Amniotic stem cell (primary cell): ENCODE measurements at places on chromosomes 6 and 20.

- no peak for DNase-seq
Measured at GRCh38 chr6:123913863-123914262, 110.2 kb downstream of the NKAIN2 start.

DNA sequence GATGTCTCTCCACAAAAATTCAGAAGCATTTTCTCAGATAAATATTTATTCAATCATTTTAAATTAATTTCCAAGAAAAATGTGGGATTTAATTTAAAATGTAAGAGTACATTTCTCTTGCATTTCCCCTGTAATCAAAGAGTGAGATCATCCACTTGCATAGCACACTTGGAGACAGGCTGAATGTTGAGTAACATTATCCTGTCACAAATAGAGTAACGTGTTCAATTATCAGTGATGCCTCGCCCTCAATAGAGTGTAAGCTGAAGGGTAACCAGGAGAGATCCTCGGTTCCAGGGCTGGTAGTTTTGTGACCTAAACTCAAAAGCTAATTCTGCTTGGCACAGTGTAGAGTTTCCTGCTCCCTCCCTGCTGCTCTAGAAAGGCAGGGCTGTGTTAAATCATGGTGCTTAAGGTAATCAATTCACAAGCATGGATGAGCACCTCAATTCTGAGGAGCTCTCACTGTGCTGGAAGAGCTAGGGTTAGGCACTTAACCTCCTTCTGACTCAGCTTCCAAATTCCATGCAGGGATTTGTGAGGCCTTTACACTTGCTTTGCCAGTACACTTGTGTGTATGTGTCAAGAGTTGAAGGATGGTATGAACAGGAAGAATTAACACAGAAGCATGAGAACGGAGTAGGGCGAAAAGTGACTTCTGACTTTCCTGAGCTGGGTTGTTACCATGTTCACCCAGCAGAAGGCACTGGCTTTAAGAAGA is 56.6 kb downstream of the MMUT start:
- DNase-seq: no peak

DNA sequence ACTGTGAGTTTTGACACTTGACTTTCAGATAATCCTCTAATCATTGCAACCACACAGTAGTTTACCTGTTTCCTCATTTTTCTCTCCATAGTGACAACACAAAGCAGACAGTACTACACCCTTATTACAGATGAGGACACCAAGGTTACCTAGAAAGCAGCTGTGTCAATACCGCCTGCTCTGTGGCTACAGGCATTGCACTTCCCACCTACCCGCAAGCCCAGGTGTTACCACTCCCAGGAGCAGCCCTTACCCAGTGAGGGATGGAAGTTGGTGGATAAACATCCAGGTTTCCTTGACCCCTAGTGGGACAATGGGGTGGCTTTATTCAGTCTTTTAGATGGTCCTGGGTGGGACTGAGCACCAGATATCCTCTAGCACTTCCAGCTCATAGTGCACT is 503.6 kb downstream of the PTPRT start:
- no peak for DNase-seq

DNA sequence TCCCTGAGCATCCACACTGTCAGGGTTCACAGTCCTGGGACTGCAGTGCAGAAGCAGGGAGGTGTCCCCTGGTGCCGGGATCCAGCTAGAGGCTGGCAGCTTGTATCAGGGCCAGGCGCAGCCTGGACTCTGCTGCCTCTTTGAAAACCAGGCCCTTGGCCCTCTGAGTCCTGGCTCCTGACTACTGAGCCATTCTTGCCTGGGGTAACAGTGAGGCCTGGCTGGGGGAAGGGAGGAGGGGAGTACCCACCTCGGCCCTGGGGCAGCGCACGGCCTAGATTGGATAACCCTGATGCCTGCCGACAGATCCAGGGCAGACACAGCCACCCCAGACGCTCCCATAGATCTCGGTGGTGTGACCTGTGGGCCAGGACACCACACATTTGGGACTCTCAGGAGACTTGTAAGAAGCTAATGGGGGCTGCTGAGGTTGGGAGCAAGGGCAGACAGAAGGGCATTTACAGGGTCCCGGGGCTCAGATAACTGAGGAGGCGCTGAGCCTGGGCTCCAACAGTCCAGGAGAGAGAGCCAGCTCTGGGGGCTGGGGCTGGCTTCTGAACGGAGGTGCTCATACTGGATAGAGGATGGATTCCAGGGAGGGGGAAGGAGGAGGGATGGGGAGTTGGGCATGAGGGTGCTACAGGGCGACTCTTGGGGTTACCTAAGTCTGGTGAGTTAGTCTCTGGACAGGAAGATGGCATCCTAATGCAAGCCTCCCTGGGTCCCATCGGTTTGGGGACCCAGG is 30.5 kb downstream of the SPDEF start:
- DNase-seq: no peak

DNA sequence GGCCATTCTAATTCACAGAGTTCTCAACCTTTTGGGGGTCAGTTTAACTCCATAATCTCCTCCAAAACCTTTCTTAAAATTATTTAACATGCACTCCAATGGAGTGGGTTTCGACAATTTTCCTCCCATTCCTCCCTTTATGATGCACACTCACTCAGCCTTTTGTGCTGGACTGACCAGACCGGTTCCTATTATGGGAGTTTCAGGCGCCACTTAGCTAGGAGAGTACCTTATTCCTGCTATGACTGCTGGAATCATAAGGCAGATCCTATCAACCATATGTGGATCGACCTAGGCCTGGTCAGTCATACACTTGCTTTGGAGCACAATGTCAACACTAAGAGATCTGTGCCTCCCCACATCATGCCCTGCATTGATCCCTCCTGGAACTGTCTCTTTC is 63.9 kb upstream of the MOCS1 start:
- no peak for DNase-seq

GRCh38 chr6:113600551-113601339 is 256.4 kb upstream of the MARCKS start:
- no peak for DNase-seq

DNA sequence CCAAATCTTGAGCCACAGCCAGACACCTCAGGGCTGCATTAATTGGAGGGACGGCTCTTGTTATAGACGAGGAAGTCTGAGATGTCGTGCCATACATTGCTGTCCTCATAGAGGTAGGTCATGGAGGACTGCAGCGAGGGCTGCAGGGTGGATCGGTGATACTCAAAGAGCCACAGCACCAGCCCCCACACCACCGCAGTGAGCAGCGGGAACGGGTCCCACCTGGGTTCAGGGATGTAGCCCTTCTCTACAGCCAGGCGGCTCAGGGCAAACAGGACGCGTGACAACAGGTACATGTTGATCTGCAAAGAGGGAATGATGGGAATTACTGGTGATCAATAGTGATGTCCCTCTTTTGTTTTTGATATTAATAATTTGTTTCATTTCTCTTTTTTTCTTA is 12.4 kb downstream of the PXMP4 start:
- no peak for DNase-seq

DNA sequence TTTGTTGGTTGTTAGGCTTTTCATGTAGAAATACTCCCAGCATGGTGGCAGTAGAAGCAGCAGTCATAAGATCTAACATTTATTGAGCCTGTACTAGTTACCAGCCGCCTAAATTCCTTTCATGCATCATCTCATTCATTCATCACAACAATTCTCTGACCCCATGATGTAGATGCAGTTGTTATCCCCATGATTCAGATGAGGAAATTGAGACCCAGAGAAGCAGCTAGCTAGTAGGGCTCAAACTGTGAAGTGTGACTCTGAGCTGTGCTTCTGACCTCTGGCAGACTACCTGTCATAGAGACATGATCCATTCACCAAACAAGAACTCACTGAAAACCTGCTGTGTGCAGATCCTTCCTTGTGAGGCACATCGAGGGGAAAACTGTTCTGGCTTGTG is 16.9 kb downstream of the RREB1 start:
- no peak for DNase-seq

- no peak for DNase-seq
Measured at GRCh38 chr6:7411328-7411727, 21.7 kb downstream of the RIOK1 start.

DNA sequence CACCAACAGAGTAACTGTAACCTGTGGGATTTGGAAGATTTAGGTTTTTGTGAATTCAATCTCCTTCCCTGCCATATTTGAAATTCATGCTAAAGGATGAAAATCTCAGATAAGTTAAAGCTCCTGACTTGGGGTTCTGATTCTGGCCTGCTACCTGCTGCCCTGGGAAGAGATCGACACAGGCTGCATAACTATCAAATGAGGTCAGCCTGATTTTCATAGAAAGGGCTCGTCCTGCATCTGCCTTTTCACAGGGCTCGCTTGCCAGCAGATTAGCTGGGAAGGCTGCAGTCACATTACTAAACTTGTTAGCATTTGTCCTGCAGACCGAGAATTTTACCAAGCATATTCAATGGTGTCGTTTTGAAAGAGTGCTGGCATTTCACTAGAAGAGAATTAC is 14.6 kb downstream of the GCLC start:
- no peak for DNase-seq

GRCh38 chr6:23307516-23307915 is 738.1 kb downstream of the HDGFL1 start:
- no peak for DNase-seq

- DNase-seq: no peak
Measured at GRCh38 chr20:15022921-15023320, 685.5 kb upstream of the FLRT3 start.

- DNase-seq: no peak
Measured at GRCh38 chr20:31839782-31840487, 5.5 kb downstream of the FOXS1 start.

GRCh38 chr20:22690000-22690399 is 105.6 kb upstream of the FOXA2 start:
- DNase-seq: no peak

DNA sequence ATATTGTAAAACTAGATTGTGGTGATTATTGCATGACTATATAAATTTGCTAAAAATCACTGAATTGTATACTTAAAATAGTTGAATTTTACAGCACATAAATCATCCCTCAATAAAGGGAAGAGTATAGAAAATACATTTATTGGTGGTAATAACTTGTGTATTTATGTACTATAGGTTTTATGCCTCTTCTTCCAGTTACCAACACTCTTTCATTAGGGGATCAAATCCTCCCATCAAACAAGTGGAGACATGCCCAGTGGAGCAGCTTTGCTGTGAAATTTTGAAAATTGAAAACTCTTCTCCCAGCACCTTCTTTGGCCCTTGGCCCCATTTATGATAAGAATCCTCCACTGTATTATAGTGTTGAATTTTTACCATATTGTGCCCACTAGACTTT is 10.1 kb upstream of the SSR1 start:
- DNase-seq: no peak

DNA sequence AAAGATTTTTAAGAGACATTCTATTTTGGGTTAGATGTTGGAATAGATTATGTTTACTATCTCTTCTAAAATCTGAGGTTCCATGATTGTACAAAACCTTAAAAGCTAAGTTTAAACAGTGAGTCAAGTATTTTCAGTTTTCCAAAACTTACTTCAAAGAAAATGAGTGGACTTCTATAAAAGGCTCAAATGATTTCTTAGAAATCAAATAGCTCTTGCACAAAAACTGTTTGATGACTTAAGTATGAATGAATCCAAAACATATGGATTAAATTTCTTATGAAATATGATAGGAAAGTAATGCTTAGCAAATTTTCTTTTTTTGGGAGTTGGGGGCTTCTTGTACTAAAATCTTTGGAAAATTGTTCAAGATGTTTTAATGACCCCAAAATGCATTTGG is 837.3 kb upstream of the SLC35B3 start:
- DNase-seq: no peak

DNA sequence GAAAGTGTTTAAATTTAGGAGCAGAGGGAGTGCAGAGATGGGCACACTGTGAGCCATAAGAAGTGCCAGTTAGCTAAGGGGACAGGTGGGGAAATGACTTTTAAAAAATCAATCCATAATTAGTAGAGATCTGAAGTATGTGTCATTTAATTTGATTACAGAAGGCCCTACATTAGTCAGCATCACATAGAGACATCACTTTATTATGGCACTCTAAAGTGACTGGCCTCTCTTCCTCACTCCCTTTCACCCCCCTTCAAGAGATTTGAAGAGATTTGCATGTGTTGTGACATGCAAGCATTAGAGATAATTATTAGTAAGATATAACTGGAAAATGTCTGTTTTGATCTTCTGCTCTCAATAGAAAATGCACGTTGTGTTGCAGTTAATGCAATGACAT is 86.7 kb downstream of the SLX4IP start:
- no peak for DNase-seq

DNA sequence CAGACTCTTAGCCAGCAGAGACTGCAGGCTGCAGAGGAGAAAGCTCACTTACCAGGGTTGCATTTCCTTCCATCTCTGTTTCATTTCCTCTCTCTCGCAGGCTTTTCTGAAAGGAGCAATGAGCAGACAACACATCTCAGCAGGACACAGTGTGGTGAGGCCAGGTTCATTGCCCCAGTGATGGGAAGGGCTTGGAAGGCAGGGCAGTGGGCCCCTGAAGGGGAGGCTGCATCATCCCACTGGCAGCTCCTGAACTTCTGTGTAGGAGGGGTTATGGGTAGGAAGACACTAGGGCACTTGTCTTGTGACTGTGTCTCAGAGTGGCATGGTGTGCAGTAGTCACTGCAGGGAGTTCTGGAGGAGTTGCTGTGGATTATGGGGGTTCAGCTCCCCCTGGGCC is 246.8 kb downstream of the QKI start:
- no peak for DNase-seq

- no peak for DNase-seq
Measured at GRCh38 chr6:20669571-20670314, 135.5 kb downstream of the CDKAL1 start.

DNA sequence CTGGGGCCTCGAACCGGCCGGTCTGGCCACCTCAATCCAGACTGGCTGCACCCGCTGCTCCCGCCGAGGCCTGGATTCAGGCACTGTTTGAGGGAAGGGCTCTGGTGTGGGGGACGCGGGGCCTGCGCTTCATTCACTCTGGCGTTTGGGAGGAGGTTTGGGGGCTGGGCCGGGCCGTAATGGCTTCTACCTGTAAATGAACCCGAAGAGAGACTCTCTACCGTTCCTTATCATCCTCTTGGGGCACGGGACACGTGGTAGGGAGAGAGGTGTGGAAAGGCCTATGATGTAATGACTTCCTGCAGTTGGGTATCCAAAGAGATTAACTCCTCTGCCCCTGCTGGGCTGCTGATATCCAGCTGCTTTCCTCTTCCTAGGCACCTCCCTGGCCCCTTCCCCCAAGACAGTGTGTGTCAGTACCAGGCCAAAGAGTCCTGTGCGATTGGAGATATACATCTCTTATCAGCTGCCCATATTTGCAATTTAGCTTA is 1.8 kb downstream of the FOXO3 start:
- peak; percentile 32 for DNase-seq

GRCh38 chr6:11404081-11404480 is 133.5 kb upstream of the TMEM170B start:
- no peak for DNase-seq

DNA sequence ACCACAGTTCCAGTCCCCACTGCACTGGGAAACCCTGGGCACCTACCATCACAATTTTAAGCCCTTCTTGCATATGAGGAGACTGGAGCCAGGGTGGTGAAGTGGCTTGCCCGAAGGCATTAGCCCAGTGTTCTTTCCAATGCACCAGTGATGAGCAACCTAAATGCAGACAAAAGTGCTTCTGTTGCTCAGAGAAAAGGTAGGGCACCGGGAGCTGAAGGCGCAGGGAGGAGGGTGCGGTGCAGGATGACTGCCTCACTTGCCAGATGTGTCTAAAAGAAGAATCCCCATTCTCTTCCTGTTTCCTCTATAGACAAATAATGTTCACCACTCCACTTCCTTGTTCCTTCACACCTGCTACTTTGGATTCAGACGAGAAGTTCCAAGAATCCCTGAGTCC is 86.5 kb downstream of the QRSL1 start:
- no peak for DNase-seq

- DNase-seq: no peak
Measured at GRCh38 chr6:130697995-130698535, 129.1 kb upstream of the SMLR1 start.
